ENCODE measurements at places on chromosomes 5 and 9.

GRCh38 chr5:181160152-181160754, 12.9 kb downstream of the OR2V2 start:
- DNase-seq, result peak; percentile 86

GRCh38 chr9:13352451-13352979, 73.0 kb upstream of the MPDZ start:
- no peak for DNase-seq

GRCh38 chr5:14218480-14218879, 75.3 kb downstream of the TRIO start:
- no peak for DNase-seq

DNA sequence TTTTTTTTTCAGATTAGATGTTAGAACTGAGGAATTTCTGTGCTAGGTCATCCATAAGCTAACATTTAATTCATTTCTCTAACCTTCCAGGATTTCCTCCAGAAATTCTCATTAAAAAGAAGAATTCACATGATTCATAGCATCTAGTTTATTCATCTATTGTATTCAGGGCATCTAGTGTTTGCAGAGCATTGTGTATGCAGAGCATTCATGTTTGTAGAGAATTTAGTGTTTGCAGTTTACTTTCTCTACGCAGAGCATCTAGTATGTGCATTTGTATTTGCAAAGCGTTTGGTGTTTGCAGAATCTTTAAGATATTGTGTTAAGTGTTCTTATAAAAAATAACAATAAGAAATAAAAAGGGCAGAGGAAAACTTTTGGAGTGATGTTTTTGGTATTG, 491.1 kb downstream of the MTRR start:
- no peak for DNase-seq

GRCh38 chr5:126445502-126446174, 22.4 kb downstream of the GRAMD2B start:
- peak; percentile 5 for DNase-seq
